Aorta (tissue), 5 donors: ENCODE measurements at places on chromosomes 13 and 19. TPM values are rescaled to one million over a fixed set of nuclear protein-coding genes. Genes with fewer than 3 reads are reported as not detected.

GRCh38 chr19:9075064-9075949 lies 11.6 kb upstream of the OR1M1 start:
- H3K36me3 ChIP-seq = no peaks in the 10 kb centered on the region
- H3K4me3 ChIP-seq = no peak overlapping the region
- no peaks in the 10 kb centered on the region for H3K4me1 ChIP-seq

- no peaks in the 10 kb centered on the region for H3K27me3 ChIP-seq
- H3K4me1 ChIP-seq = no peaks in the 10 kb centered on the region
- no peak for DNase-seq
- no peaks in the 10 kb centered on the region for H3K36me3 ChIP-seq
- H3K4me3 ChIP-seq = no peak overlapping the region
These were observed 148.9 kb downstream of the SHISA2 start for GRCh38 chr13:25902891-25903341.

The SUPT20H gene
- total RNA-seq = 48.4 TPM

DNA sequence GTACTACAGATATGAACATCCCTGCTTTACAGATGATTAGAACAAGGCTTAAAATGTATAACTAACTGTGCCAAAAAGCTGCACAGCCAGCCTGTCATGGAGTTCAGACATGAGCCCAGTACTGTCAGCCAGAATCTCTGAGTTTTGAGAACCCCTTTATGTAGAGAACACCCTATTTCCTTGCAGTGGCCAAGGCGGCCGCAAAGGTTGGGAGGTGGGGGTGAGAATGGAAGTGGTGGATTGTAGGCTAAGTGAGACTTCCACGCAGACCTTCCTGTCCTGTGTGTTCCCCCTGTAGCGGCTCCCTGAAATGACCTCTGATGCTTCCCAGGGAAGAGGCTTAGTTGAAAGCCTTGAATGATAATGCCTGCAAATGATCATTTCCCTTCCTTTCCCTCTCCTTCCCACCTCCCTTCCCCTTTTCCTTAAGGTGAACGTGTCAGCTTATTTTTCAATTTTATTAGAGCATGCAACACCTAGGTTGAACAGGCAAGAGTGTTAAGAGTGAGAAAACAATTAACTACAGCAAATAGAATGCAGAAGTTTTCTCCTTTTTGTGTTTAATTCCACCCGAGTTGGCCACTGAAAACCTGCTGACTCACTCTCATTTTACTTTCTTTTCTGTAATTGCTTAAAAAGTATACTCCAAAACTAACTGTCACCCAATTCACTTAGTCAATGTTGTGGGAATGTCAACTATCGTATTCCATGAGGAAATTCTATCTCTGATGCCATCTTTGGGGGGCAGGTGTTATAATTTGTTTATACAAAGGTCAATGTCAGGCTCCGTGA lies 167.0 kb upstream of the EDNRB start:
- no peaks in the 10 kb centered on the region for H3K36me3 ChIP-seq
- H3K4me3 ChIP-seq = no peak overlapping the region
- H3K27ac ChIP-seq = no peak overlapping the region
- no peaks in the 10 kb centered on the region for H3K27me3 ChIP-seq
- no peaks in the 10 kb centered on the region for H3K4me1 ChIP-seq
- no peak for DNase-seq

The FCGBP gene
- total RNA-seq = 71.2 TPM

- H3K4me1 ChIP-seq = no peaks in the 10 kb centered on the region
- no peaks in the 10 kb centered on the region for H3K27me3 ChIP-seq
- no peak overlapping the region for H3K27ac ChIP-seq
- no peak overlapping the region for H3K4me3 ChIP-seq
These were observed 3.4 kb upstream of the PTBP1 start for GRCh38 chr19:793806-794205.

The TMEM150B gene
- 2.9 TPM for total RNA-seq

DNA sequence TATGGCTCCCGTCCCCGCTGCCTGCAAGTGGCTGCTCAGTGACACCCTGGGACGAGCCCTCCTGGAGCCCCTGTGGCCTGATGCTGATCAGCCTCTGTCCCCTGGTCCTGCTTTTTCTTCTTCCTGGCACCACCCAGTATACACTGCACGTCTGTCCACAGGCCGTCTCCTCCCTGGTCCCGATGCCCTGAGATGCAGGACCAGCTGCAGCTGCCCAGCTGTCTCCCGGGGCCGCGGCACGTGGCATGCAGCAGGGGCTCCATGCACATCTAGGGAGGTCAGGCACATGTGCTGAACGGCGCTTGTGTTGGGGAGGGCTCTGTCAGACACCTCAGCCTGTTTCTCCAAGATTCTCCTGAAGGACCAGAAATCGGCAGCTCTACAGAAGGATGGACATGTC lies 30.2 kb downstream of the ZFR2 start:
- H3K36me3 ChIP-seq = no peaks in the 10 kb centered on the region
- no peaks in the 10 kb centered on the region for H3K27me3 ChIP-seq
- DNase-seq = no peak
- no peaks in the 10 kb centered on the region for H3K4me1 ChIP-seq
- H3K27ac ChIP-seq = no peak overlapping the region

GRCh38 chr13:108195146-108195545 lies 20.2 kb downstream of the LIG4 start:
- H3K36me3 ChIP-seq = no peaks in the 10 kb centered on the region
- H3K27ac ChIP-seq = no peak overlapping the region
- H3K4me1 ChIP-seq = no peaks in the 10 kb centered on the region
- H3K4me3 ChIP-seq = no peak overlapping the region
- no peaks in the 10 kb centered on the region for H3K27me3 ChIP-seq

GRCh38 chr13:104318121-104318520 lies 1251.9 kb upstream of the SLC10A2 start:
- H3K4me3 ChIP-seq = no peak overlapping the region
- no peaks in the 10 kb centered on the region for H3K36me3 ChIP-seq
- no peaks in the 10 kb centered on the region for H3K27me3 ChIP-seq
- H3K27ac ChIP-seq = no peak overlapping the region

The ZSCAN4 gene
- total RNA-seq = not detected

DNA sequence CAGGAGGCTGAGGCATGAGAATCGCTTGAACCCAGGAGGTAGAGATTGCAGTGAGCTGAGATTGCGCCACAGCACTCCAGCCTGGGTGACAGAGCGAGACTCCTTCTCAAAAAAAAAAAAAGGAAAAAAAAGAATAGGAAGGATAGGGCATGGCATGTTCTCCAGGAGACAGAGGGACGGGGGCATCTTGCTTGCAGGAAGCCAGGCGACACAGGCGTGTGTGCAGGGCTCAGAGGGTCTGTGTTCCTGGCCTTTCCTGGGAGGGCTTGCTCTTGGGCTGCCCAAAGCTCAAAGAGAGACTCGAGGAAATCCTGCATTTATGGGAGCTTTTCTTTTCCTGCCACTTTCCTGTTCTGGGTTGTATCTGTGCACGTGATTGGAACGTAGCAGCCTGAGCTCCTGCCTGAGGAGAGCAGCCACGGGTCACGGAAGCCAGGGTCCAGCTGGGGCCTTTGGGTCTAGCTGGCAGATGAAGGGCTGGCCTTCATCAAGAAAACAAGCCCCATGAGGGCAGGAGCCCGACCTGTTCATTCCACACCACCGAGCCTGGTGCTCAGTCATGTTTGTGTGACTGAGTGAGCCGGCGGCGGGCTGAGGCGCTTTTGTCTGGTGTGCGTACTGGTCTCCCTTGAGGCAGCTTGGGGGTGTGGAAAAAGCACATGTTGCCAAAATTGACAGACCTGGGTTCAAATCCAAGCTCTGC lies 44.5 kb downstream of the CAPN12 start:
- no peak for DNase-seq
- no peak overlapping the region for H3K4me3 ChIP-seq
- H3K36me3 ChIP-seq = peaks cover 11% of the 10 kb centered on the region
- H3K4me1 ChIP-seq = no peaks in the 10 kb centered on the region
- H3K27ac ChIP-seq = peak overlapping the region; percentile 81

GRCh38 chr19:11377756-11378155 lies 3.3 kb downstream of the SWSAP1 start:
- peak overlapping the region; percentile 41 for H3K27ac ChIP-seq
- peaks cover 2% of the 10 kb centered on the region for H3K4me1 ChIP-seq
- no peak for DNase-seq
- H3K36me3 ChIP-seq = no peaks in the 10 kb centered on the region
- H3K27me3 ChIP-seq = no peaks in the 10 kb centered on the region

DNA sequence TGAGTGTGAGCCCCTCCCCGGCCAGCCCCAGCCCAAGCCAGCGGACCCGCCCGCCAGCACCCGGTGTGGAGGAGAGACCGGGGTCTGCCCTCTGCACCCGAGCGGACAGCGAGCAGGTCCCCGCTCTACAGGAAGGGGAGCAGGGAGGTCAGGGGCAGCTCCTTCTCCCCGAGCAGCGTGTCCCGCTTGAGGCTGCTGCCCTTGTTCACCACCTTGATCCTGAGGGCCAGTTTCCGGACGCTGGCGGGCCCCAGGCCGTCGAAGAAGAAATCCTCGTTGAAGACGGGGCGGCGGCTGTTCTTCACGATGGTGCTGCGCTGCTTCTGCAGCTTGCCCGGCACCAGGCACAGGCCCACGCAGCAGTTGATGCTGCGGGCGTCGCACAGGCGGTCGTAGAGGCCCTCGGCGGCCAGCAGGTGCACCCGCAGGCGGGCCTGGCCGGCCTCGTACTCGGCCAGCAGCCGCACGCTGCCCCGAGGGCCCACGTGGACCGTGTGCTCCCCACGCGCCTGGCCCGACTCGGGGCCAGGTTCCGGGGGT lies 1.9 kb downstream of the C2CD4C start:
- peak; percentile 26 for DNase-seq
- H3K4me1 ChIP-seq = no peaks in the 10 kb centered on the region
- no peaks in the 10 kb centered on the region for H3K27me3 ChIP-seq

The ZNF44 gene
- total RNA-seq = 13.9 TPM

DNA sequence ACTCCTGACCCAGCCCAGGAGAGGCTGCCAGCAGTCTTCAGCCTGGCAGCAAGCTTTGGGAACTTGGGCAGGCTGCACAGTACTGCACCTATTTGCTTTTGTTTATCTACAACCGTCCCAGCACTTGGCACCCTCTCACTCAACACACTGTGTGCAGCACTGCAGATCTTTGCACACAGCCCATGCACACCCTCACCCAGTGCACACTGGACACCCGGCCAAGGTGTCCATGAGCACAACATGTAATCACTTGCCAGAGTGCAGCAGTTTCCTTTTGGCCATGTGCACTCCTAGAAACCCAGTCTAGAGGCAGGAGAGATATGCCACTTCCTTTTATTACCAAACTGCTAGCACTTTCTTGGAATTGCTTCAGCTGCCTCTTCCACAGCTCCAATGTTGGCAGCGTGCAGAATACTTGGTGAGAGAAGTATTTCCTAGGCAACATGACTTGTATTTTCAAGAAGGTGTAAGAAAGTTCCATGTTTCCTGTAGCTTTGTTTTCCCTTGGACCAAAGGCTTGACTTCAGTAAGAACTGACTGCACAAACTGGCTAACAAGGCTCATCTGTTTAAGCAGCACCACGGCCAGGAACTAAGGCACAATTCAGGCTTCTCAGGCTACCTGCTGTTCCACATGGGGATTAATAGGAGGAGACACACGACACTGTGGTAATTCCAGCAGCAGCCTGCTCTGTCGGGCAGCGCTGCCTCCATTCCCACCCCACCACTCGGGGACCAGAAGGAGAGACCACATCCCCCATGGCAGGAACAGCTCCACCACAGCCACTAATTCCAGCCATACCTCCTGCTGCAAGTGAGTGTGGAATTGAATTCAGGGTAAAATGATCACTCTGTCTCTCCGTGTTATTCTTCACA lies 15.3 kb downstream of the ATP7B start:
- no peaks in the 10 kb centered on the region for H3K4me1 ChIP-seq
- no peaks in the 10 kb centered on the region for H3K36me3 ChIP-seq
- H3K4me3 ChIP-seq = no peak overlapping the region
- no peaks in the 10 kb centered on the region for H3K27me3 ChIP-seq
- no peak overlapping the region for H3K27ac ChIP-seq

DNA sequence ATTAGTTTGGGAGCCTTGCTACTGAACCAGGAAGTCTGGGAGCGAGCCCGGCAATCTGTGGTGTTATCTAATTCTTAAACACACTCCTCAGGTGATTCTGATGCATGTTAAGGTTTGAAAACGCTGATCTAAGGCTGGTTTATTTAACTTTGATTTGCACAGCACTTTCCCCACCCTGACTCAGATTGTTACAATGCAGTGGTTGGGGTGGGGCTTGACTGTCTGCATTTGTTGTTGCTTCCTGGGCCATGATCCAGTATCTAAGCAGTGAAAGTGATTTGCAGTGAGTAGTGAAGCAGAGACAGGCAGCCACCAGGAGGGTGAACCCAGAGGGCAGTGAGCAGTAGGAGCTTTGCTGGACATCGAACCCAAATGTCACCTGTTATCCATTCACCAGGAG lies 81.6 kb upstream of the ARGLU1 start:
- no peak overlapping the region for H3K27ac ChIP-seq
- H3K4me1 ChIP-seq = no peaks in the 10 kb centered on the region
- H3K4me3 ChIP-seq = no peak overlapping the region
- H3K27me3 ChIP-seq = no peaks in the 10 kb centered on the region
- no peak for DNase-seq

DNA sequence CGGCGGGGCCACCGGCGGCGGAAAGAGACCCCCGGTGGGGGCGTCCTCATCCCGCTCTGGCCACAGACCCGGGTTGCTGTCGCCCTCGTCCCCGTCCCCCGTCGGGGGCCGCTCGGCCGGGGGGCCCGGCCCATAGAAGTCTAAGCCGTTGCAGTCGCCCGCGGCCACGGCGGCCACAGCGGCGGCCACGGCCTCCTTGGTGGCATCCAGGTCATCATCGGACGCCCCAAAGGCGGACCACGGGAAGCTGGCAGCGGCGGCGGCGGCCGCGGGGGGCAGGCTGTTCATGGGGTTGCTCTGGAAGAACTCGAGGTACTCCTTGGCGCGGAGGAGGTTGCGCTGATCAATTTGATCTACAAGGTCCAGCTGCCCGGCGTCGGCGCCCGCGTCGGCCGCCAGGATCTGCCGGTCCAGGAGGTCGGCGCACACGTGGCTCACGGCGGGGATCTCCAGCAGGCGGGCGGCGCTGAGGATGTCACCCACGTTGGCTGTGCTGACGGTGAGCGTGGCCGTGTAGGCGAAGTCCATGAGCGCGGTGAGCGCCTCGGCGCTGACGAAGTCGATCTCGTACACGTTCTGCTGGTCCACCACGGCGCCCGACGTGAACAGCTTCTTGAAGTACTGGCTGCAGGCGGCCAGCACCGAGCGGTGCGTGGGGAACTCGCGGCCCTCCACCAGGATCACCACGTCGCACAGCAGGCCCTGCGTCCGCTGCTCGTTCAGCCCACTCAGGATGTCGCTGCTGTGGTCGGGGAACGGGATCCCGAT lies 12.1 kb downstream of the ZBTB7A start:
- H3K4me3 ChIP-seq = no peak overlapping the region
- peak; percentile 76 for DNase-seq
- peaks cover 10% of the 10 kb centered on the region for H3K36me3 ChIP-seq

DNA sequence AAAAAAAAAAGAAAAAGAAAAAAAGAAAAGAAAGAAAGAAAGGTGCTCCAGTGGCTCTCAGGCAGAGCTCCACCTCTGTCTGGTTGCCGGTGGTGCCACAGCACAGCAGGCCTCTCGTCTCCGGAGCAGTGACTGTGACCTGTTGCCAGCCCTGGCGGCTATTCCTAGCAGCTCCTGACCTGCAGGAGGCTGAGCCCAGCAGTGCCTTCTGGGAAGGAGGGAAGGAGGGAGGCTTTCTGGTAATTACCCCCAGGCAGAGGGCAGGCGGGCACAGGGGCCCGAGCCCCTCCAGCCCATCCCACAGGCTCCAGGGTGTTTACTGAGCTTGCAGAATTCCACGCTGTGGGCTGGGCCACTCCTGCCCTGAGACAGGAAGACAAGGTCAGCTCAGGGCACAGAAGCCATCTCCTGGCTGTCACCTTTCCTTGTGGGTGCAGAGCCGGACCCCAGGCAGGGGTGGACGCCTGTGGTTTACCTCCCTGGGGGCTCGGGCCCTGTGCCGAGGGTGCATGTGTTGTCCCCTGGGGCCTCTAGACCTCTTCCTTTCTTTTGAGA lies 77.9 kb downstream of the GNG7 start:
- H3K4me3 ChIP-seq = no peak overlapping the region
- no peaks in the 10 kb centered on the region for H3K27me3 ChIP-seq
- H3K27ac ChIP-seq = no peak overlapping the region
- no peaks in the 10 kb centered on the region for H3K36me3 ChIP-seq
- DNase-seq = no peak
